Femur (tissue), 1 donor: ENCODE measurements at places on chromosomes 7 and 10.

GRCh38 chr7:2893411-2893861 is 49.3 kb upstream of the GNA12 start:
- DNase-seq, result no peak

- DNase-seq, result no peak
These were observed 256.9 kb downstream of the ELMO1 start for GRCh38 chr7:37191797-37192196.

DNA sequence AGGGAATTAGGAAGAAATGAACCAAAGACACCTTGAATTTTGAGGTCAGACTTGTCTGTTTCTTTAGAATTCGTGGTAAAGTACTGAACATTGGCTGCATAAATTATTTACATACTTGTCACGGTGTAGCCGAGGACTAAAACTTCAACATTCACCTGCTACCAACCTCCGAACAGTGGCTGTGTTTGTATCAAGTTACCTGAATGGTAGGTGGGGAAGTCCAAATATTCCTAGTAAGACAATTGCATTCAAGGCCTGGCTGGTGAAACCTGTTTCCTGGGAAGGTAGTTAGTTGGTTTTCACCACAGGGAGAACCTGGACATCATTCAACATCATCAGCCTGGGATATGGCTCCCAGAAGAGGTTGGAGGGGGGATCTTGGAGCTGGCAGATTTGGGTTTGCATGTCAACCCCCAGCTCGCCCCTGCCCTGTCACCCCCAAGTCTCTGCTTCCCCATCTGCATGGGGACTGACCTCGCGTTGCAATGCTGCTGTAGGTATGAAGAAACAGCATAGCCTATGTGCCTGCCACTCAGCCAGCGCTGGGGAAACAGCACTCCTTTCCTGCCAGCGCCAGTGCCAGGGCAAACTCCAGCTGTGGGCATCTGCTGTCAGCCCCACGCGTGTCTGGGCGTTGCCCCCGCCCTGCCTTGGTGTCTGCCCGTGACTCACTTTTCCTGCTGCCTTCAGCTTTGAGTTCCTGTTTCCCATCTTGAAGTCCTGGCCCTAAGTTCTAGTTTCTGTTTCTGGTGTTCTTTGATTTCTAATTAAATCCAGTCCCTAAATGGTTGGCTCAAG is 12.7 kb upstream of the LARP4B start:
- DNase-seq, result peak; percentile 56

GRCh38 chr7:91526404-91526803 is 262.2 kb downstream of the FZD1 start:
- DNase-seq, result no peak

DNA sequence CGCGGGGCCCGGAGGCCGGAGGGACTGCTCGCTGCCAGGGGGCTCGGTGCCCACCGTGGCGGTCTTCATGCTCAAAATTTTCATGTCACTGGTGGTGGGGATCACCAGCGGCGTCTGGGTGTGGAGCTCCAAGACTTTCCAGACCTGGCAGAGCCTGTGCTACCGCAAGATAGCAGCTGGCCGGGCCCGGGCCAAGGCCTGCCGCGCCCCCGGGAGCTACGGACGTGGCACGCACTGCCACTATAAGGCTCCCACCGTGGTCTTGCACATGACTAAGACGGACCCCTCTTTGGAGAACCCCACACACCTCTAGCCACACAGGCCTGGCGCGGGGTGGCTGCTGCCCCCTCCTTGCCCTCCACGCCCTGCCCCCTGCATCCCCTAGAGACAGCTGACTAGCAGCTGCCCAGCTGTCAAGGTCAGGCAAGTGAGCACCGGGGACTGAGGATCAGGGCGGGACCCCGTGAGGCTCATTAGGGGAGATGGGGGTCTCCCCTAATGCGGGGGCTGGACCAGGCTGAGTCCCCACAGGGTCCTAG is 2.0 kb downstream of the FZD9 start:
- DNase-seq, result peak; percentile 44

DNA sequence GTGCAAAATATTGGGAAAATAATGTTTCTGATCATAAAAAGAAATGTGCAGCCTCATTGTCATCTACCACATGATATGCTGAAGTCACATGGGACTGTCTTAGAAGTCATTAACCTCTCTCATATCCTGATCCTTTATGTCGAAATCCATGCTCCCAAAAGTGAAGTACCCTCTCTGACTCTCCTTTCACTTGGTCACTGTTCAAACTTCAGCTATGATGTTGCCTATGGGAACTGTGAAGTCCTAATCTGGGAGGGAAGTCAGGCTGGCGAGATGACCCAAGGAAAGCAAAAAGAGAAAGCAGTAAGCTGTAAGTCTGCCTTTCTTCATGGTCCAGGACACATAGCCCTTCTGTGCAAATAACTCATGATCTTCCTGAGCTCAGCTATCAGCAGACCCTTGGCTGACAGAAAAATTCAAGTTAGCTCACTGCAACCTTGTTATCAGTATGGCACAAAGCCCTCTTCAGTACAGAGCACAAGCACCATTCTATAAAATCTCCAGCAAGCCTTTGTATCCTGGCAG is 29.5 kb downstream of the WASL start:
- no peak for DNase-seq

DNA sequence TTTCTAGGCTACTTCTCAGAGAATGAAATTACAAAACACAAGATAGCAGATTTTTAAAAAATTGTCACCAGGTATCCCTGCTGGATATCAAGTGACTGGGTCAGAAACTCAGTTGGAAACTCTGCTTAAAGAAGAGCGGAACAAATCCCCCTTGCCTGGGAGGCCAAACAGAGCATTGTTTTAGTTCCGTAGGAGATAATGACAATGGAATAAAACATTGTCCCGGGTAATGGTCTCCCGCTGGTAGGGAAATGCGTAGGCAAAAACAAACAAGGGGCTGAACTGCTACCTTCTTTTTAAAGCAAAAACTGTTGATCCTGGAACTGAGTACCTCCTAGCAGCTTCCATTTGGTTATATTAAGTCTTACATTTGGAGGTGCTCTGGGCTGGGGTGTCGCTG is 21.3 kb upstream of the VAX1 start:
- DNase-seq, result no peak

GRCh38 chr7:103048833-103049232 is 25.8 kb downstream of the FBXL13 start:
- DNase-seq, result no peak

- DNase-seq, result no peak
These were observed 25.9 kb downstream of the HTRA1 start for GRCh38 chr10:122487174-122487765.

GRCh38 chr10:54525816-54526215 is 275.2 kb downstream of the PCDH15 start:
- no peak for DNase-seq

GRCh38 chr10:29994811-29995210 is 64.6 kb downstream of the JCAD start:
- no peak for DNase-seq

DNA sequence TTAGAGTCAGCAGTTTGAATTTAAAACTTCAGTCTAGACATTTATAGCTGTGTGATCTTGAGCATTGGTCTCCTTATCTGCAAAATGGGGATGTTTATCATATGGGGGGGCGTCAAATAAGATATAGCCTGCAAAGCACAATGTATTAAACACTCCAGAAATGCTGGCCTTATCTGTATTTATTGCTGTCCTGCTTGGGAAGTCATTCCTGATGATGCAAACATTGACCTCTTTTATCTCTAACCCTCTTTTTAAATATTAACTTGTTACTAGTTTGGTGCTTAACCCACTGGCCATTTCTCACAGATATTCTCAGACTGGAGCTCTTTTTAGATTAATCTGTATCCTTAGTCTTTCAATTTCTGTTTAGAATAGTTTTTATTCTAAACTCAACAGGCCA is 13.2 kb downstream of the MRPS33 start:
- no peak for DNase-seq

- DNase-seq, result peak; percentile 71
These were observed 1.9 kb upstream of the EPHA1 start for GRCh38 chr7:143410521-143411004.

DNA sequence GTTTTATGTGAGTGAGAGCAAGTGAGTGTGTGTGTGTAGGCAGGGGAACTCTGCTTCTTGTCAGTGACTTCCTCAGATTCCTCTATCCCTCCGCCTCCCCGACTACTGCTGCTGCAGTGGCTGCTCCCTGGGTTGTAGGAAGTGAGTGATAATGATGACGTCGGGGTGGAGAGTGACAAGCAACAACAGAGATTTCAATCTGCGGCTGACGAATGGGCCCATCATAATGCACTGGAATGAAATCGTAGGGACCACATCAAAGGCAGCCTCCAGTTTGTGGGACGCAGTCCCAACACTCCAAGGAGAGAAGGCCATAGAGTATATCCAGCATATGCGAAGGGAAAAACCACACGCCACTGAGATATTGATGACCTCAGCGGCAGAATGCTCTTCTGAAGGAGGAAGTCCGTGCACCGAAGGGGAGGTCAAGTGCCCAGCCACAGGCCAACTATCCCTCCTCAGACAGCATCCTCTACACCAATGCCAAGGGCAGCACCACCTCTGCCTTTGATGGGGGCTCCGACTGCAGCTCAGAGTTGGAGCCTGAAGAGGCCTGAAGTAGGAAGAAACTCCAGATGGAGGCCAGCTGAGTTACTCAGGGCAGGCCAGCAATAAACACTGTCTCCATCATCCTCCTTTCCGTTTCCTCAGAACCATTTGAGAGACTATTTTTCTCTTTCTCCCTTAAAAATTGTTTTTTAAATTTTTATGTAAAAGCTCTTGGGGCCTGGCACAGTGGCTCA is 11.3 kb upstream of the STMP1 start:
- no peak for DNase-seq

GRCh38 chr7:45390731-45391130 is 183.4 kb upstream of the ADCY1 start:
- DNase-seq, result no peak

DNA sequence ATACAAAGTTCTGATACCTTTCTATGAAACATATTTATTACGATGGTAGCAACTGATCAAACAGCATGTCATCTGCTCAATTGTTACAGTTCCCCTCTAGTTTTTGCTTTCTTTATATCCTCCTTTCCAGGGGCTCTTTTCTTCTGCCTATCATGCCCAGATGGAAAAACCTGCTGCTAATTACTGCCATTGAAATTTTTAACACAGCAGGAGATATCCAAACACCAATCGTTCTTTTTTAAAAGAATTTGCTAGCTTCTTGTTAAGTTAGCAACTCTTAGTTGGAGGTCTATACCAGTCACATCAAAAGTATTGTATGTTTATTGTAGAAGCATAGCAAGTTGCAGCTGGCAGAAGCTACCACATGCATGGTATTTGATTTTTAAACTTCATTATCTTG is 768.5 kb downstream of the NXPH1 start:
- DNase-seq, result no peak

DNA sequence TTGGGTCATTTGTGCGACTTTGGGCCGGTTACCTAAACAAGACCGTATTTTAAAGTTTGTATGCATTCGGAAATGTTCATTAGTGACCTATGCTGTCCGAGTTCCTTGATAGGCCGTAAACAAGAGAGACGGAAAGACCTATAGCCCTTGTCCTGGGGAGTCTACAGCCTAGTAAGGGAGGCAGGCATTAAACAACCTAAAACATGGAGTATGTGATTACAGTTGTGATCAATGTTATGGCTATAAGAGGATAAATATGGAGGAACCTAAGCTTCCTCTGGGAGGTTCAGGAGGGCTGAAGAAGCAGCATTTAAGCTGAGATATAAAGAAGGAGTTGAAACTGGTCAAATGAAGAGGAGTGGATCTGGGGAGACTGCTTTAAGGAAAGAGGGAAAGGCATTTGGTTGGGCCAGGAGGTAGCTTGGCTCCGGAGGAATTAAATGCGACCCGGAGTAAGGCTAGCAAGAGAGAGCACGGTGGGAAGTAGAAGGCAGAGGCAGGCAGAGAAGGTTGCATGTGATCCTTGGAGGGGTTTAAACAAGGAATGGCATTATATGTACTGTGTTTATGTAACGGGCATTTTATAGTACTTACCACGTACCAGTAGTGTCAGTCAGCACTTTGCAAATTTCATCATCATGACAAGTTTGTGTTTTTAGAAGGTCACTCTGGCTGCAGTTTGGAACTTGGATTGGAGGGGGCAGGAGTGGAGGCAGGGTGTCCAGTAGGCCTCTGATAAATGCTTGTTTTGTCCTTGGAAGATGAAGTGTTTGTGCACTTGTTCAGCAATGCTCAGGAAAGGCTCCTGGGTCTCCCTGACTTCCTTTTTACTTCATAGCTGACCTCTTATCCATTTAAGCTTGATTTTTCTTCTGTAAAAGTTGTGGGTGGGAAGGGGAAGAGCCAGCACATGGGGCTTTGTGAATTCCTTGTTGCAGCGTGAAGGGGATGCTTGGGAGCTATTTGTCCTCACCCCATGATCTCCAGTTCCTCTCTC is 1.0 kb upstream of the AVPI1 start:
- DNase-seq, result no peak

DNA sequence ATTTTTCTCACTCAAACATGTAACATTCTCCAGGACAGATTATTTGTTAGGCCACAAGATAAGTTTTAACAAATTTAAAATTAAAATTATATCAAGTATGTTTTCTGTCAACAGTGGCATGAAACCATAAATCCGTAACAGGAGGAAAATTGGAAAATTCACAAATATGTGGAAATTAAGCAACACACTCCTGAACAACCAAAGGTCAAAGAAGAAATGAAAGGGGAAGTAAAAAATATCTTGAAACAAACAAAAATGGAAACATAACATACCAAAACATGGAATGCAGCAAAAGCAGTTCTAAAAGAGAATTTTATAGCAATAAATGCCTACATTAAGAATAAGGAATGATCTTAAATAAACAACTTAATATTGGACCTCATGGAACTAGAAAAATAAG is 147.3 kb downstream of the ZEB1 start:
- DNase-seq, result no peak

- no peak for DNase-seq
These were observed 6.7 kb upstream of the JAKMIP3 start for GRCh38 chr10:132058793-132059759.

DNA sequence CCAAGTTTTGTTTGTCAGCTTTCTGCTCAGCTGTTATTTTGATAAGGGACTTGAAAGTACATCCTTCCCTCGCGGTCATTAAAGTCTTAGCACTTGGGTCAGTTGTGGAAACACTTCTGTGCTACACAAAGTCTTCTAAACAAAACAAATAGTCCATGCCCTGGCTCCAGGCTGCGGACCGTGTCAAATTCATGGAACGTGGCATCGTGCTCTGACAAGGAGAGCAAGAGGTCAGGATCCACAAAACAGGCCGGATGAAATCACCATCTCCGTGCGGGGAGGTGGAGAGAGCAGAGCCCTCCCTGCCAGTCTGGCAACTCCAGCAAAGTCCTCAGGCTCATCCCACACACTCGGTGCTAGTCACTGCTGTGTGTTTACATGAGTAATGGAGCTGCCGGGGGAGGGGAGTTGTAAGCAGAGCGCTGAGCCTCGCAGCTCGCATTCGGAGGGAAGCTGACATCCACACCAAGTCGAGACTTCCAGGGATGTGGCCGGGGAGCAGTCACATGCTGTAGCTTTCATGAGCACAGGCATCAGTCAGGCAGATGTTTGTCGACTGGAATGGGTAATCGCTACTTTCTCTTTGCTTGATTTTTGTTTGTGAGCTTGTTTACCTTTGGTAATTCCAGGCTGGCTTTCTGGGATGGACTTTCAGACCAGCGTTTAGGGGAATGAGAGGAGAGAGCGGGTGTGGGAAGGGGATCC is 147.6 kb downstream of the ARID5B start:
- peak; percentile 92 for DNase-seq
